ENCODE measurements at places on chromosomes 7 and 10. TPM values are rescaled to one million over a fixed set of nuclear protein-coding genes. Genes with fewer than 3 reads are reported as not detected.

DNA sequence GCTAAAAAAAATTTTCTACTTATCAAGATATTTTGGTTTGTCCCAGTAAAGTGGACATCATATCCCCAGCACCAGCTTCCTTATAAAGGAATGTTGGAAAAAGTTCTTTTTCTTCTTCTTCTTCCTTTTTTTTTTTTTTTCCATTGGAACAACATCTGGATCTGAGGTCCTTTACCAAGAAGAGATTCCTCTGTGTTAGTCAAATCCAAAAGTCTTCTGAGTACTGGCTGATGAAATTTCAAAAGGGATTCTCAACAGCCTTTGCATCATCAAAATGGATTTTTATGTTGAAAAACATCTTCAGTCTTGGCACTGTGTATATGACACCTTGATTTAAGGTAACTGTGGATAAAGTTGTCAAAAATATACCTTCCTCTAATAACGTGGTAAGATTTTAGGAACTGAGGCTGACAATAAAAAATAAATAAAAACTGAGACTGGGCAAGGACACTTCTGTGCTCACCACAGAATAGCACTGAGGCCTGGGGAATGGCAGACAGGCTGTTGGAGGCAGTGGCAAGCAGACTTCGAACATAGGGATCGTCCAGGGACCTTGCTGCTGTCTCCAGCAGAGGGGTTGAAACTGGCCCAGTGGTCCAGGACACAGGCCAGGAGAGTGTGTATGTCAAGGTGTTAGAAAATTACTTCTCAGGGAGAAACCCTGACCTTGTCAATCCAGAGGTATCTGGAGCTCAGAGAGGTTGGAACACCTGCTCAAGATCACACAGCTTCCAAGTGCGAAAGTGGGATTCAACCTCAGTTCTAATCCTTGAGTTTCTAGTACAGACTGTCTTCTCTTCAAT lies 130.4 kb downstream of the PTPN20 start:
- DNase-seq = no peak

- no peak for DNase-seq
Measured at GRCh38 chr7:6436385-6436685, 11.4 kb downstream of the DAGLB start.

The EVX1 gene
- polyA plus RNA-seq = not detected

DNA sequence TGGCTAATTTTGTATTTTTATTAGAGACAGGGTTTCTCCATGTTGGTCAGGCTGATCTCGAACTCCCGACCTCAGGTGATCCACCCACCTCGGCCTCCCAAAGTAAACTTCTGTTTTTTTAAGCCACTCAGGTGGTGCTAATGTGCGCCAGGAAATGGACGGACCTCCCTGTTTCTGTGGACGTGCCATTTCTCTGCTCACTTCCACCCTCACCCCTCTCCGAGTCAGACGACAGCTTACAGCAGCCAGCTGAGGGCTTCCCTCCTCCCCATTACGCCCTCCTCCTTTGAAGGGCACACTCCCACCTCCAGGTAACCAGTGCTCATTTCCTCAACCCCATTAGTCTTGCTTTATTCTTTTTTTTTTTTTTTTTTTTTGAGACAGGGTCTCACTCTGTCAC lies 41.7 kb upstream of the EZH2 start:
- no peak for DNase-seq

DNA sequence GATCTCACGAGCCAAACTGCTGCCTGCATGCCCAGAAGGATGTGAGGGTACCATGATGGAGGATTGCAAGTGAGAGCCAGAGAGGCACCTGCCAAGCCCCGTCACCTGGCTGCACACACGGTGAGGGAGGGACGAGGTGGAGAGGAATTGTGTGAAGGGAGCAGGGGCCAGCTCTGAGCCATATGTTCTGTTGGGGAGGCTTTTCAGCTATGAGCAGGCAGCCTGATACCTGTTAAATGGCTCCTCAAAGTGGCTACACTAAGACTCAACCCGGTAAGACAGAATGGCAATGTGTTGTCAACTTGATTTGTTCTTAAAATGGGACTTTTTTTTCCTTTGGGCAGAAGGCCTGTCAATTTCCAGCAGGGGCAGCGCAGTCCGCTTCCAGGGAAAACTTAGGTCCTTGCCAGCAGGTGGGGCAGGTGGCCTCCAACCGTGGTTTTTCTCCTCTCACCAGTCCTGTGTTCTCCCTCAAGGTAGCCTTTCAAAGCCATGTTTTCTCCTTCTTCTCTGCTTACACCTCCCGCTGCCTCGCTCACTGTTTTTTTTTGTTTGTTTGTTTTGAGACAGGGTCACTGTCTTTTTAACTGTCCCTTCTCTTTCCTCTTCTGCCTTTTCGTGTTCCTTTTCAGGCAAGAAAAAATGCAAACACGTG lies 57.7 kb upstream of the ZNRF2 start:
- DNase-seq = no peak

The CYP2E1 gene
- polyA plus RNA-seq = 1.3 TPM

GRCh38 chr10:94219829-94220228 lies 142.9 kb downstream of the NOC3L start:
- no peak for DNase-seq
